ENCODE measurements at places on chromosomes 13 and 19. TPM values are rescaled to one million over a fixed set of nuclear protein-coding genes. Genes with fewer than 3 reads are reported as not detected.

PRR12 gene
- total RNA-seq: 65.1 TPM

- H3K36me3 ChIP-seq: no peaks in the 10 kb centered on the region
- H3K4me1 ChIP-seq: no peaks in the 10 kb centered on the region
- no peak for DNase-seq
- H3K27me3 ChIP-seq: no peaks in the 10 kb centered on the region
Measured at GRCh38 chr13:71625694-71626093, 241.3 kb downstream of the DACH1 start.

DNA sequence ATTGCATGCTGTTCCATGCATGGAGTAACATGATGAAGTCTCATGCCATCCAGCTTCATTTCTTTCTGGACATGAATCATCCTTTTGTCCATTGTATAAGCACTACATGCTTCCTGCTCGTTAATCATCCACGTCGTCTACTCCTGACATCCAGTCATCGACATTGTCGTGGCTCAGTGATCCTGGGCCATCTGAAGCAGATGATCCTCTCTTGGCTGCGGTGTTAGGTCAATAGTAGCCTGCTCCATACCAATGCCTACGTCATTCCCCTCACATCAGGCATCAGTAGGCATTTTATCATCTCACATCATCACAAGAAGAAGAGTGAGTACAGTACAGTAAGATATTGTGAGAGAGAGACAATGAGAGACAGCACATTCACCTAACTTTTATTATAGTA, 7.9 kb upstream of the MYO16 start:
- H3K36me3 ChIP-seq: no peaks in the 10 kb centered on the region
- no peak overlapping the region for H3K4me3 ChIP-seq
- no peak overlapping the region for H3K27ac ChIP-seq
- no peaks in the 10 kb centered on the region for H3K27me3 ChIP-seq

RNF17 gene
- total RNA-seq: not detected

LGALS14 gene
- total RNA-seq: not detected

DNA sequence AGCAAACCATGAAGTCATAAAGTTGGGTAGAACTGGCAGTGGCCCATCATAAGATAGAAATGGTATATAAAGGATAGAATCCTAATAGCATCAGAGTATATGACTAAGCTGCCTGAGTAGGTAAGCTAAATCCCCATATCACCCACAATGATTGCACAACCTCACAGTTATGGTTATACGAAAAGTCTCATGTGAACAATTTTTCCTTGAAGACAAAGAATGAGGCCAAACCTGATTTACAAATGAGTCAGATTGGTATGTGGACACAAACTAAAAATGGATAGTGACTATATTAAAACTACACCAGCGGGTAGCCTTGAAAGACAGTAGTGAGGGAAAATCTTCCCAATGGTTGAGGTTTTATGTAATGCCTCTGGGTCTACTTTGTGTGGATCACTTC, 40.9 kb upstream of the UFM1 start:
- H3K36me3 ChIP-seq: no peaks in the 10 kb centered on the region
- H3K27ac ChIP-seq: no peak overlapping the region
- H3K4me1 ChIP-seq: no peaks in the 10 kb centered on the region
- no peak for DNase-seq
- no peaks in the 10 kb centered on the region for H3K27me3 ChIP-seq
- H3K4me3 ChIP-seq: no peak overlapping the region

DNA sequence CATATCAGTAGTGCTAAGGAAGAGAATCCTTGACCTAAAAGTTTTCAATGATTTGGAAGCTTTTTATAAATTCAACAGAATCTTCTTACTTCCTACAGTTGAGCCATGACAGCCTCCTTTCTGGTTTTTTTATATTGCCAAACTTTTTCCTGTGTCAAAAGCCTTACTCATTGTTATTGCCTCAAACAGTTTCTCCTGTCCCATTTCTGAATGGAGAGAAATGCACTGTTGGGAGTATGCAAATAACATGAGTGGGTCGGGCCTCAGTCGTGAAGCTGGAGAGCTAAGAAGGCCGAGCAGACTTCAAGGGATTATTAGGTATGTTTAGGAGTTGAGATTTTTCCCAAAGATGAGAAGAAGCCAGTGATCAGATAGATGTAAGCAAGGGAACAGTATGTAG, 766.4 kb upstream of the KLHL1 start:
- no peaks in the 10 kb centered on the region for H3K27me3 ChIP-seq
- no peak for DNase-seq
- H3K27ac ChIP-seq: no peak overlapping the region
- H3K4me1 ChIP-seq: no peaks in the 10 kb centered on the region

ZSCAN4 gene
- not detected for total RNA-seq

GRCh38 chr19:6065685-6066374, 44.5 kb downstream of the RFX2 start:
- H3K4me1 ChIP-seq: peaks cover 40% of the 10 kb centered on the region
- no peaks in the 10 kb centered on the region for H3K27me3 ChIP-seq
- H3K4me3 ChIP-seq: no peak overlapping the region
- H3K36me3 ChIP-seq: no peaks in the 10 kb centered on the region

- no peaks in the 10 kb centered on the region for H3K36me3 ChIP-seq
- no peaks in the 10 kb centered on the region for H3K27me3 ChIP-seq
- peak; percentile 96 for DNase-seq
- peak within 1 kb of the TSS; percentile 70 for H3K27ac ChIP-seq
- peak within 1 kb of the TSS; percentile 87 for H3K4me3 ChIP-seq
Measured at GRCh38 chr19:53365134-53365898, at the start of gene ZNF525. TSS of gene ZNF525 (plus strand) at chr19:53365705. CDS start at chr19:53372282, 6,577 bp downstream.

GRCh38 chr13:43797869-43798268, 11.1 kb upstream of the ENOX1 start:
- no peaks in the 10 kb centered on the region for H3K4me1 ChIP-seq
- no peak overlapping the region for H3K27ac ChIP-seq
- DNase-seq: no peak
- no peaks in the 10 kb centered on the region for H3K27me3 ChIP-seq
- H3K4me3 ChIP-seq: no peak overlapping the region
- H3K36me3 ChIP-seq: no peaks in the 10 kb centered on the region

DNA sequence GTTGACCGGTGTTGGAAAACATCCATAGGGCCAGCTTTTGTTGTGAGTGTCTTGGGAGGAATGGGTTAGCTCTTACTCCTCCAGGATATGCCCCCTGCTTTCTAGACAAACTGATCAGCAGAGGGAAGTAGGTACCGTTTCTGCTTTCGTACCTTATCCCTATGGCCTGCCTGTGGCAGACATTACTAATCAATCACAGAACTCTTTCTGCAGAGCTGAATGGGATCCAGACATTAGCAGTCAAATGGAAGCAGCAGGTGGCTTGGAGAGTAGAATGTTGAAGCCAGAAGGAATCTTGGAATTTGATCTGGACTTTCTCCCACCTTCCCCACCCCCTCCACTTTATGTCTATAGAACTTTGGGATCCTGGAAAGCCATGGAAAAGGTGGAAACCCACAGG, 17.1 kb downstream of the NWD1 start:
- no peak for DNase-seq
- no peaks in the 10 kb centered on the region for H3K36me3 ChIP-seq

All from CD4-positive, alpha-beta memory T cell (primary cell).